ENCODE measurements at places on chromosomes 3 and 15.

- no peak overlapping the region for H3K27ac ChIP-seq
- H3K4me3 ChIP-seq = no peak overlapping the region
- H3K27me3 ChIP-seq = no peaks in the 10 kb centered on the region
- H3K36me3 ChIP-seq = no peaks in the 10 kb centered on the region
These were observed 44.8 kb downstream of the CCR3 start for GRCh38 chr3:46286947-46287565.

DNA sequence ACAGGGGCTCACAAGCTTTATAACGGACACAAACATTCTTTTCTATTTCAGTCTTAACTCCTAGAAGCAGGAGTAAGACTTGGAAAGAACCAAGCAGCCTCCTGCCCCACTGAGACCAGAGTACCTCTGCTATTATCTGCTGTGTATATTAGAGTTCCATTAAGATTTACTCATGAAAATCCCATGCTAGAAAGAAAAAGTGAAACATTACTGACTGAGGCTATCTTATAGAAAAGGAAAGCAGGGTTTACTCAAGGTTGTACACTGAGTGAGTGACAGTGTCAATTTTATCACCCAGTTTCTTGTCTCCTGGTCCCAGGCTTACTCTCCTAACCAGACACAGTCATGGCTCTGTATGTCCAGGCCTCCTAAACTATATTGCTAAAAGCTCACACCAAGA lies 97.9 kb upstream of the SOX2 start:
- DNase-seq = no peak
- H3K4me3 ChIP-seq = no peak overlapping the region
- H3K27me3 ChIP-seq = no peaks in the 10 kb centered on the region

- H3K27me3 ChIP-seq = no peaks in the 10 kb centered on the region
- H3K36me3 ChIP-seq = no peaks in the 10 kb centered on the region
- no peak overlapping the region for H3K4me3 ChIP-seq
- DNase-seq = peak; percentile 61
These were observed 127.9 kb downstream of the MITF start for GRCh38 chr3:69866988-69867720.

- no peak overlapping the region for H3K4me3 ChIP-seq
- no peak for DNase-seq
- H3K36me3 ChIP-seq = no peaks in the 10 kb centered on the region
- H3K4me1 ChIP-seq = no peaks in the 10 kb centered on the region
- no peaks in the 10 kb centered on the region for H3K27me3 ChIP-seq
- H3K27ac ChIP-seq = no peak overlapping the region
These were observed 663.2 kb upstream of the ZNF385D start for GRCh38 chr3:22414239-22414638.

GRCh38 chr15:48318131-48318530 lies 13.1 kb upstream of the DUT start:
- no peaks in the 10 kb centered on the region for H3K4me1 ChIP-seq
- H3K36me3 ChIP-seq = no peaks in the 10 kb centered on the region
- no peak overlapping the region for H3K27ac ChIP-seq
- H3K4me3 ChIP-seq = no peak overlapping the region

DNA sequence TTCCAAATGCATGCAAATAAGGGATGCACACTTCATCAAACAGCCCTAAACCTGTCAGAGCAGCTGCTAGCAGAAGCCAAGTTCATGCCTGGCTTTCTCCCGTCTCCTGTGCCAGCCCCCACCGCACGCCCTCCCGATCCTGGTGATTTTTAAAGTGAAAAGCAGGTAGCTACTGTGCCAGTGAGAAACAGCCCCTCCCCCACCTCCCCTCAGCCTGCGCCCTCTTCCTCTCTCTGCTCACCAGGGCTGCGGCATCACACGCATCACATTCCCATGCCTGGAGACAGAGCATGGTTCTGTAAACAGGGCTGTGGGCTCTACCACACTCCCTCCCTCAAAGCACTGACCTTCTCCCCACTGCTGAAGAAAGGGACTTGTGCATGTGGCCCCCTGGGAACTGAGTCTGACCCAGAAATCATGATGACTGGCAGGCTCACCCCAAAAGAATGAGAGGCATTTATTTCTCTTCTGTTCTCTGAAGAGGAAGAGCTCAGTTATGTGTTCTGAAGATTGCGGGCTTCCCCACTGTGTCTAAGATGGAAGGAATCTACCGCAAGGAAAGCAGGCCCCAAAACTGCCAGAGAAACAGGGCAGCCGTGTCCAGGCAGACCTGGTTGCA lies 14.5 kb upstream of the SLC6A1 start:
- H3K4me1 ChIP-seq = no peaks in the 10 kb centered on the region

GRCh38 chr3:114093016-114093380 lies 36.5 kb downstream of the QTRT2 start:
- no peak overlapping the region for H3K4me3 ChIP-seq
- no peaks in the 10 kb centered on the region for H3K4me1 ChIP-seq
- no peak for DNase-seq
- H3K36me3 ChIP-seq = no peaks in the 10 kb centered on the region
- no peaks in the 10 kb centered on the region for H3K27me3 ChIP-seq

DNA sequence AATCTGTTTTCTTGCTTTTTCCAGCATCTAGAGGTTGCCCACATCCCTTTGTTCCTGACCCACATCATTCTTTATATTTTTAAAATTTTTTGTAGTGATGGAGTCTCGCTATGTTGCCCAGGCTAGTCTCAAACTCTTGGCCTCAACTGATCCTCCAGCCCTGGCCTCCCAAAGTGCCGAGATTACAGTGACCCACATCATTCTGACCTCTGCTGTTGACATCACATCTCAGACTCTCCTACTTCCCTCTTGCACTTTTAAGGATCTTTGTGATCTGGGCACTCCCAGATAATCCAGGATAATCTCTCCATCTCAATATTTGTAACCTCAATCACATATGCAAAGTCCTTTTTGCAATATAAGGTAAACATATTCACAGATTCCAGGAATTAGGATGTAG lies 266.6 kb downstream of the MEX3B start:
- no peaks in the 10 kb centered on the region for H3K4me1 ChIP-seq
- H3K27ac ChIP-seq = no peak overlapping the region
- H3K36me3 ChIP-seq = no peaks in the 10 kb centered on the region
- no peaks in the 10 kb centered on the region for H3K27me3 ChIP-seq
- no peak overlapping the region for H3K4me3 ChIP-seq
- peak; percentile 85 for DNase-seq

DNA sequence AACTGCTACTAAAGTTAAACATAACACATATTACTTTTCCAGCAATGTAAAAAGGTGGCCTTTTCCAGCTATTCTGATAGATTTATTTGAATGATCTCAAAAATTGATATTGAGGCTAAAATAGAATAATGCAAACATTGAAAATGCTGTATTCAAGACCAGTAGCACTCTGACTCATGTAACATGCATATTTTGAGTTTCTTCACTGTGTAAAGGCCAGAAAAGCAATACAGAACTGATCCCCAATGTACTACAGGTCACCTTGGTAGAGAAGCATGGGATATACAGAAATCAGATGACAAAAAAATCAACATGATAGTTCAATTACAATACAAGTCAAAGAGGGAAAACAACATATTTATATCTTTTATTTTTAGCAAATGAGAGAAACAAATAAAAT lies 419.6 kb downstream of the DIPK2A start:
- H3K27ac ChIP-seq = no peak overlapping the region
- no peaks in the 10 kb centered on the region for H3K4me1 ChIP-seq
- H3K4me3 ChIP-seq = no peak overlapping the region
- no peaks in the 10 kb centered on the region for H3K36me3 ChIP-seq
- no peak for DNase-seq
- H3K27me3 ChIP-seq = no peaks in the 10 kb centered on the region

GRCh38 chr15:67114846-67115585 lies 49.6 kb downstream of the SMAD3 start:
- no peak for DNase-seq
- no peak overlapping the region for H3K4me3 ChIP-seq
- H3K4me1 ChIP-seq = peaks cover 27% of the 10 kb centered on the region
- no peak overlapping the region for H3K27ac ChIP-seq
- no peaks in the 10 kb centered on the region for H3K27me3 ChIP-seq
- H3K36me3 ChIP-seq = peaks cover 5% of the 10 kb centered on the region

- no peak overlapping the region for H3K4me3 ChIP-seq
- H3K36me3 ChIP-seq = no peaks in the 10 kb centered on the region
- H3K27me3 ChIP-seq = no peaks in the 10 kb centered on the region
These were observed 57.3 kb downstream of the ACAP2 start for GRCh38 chr3:195385526-195385925.

GRCh38 chr3:122961146-122961545 lies 66.4 kb downstream of the SEMA5B start:
- no peaks in the 10 kb centered on the region for H3K36me3 ChIP-seq
- no peaks in the 10 kb centered on the region for H3K27me3 ChIP-seq
- H3K27ac ChIP-seq = no peak overlapping the region
- no peaks in the 10 kb centered on the region for H3K4me1 ChIP-seq

DNA sequence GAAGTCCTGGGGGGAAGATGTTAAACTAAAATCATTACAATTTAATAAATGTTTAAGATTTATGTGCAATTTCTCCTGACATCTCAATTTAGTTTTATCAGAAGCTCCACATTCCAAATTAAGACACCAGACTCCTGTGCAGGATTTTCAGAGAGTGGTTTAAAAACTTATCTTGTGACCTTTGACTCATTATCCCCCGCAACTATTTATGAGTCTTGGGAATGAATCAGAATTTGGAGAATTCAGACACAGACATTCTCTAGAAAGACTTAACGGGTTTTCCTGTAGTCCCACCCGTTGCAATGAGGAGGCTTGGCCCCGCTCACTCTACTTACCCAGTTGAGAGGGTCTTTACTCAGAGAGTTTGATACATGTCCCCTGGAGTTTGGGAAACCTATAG lies 7.1 kb downstream of the OR5K2 start:
- no peak for DNase-seq
- H3K36me3 ChIP-seq = no peaks in the 10 kb centered on the region
- H3K27me3 ChIP-seq = no peaks in the 10 kb centered on the region
- H3K4me3 ChIP-seq = no peak overlapping the region
- no peaks in the 10 kb centered on the region for H3K4me1 ChIP-seq

DNA sequence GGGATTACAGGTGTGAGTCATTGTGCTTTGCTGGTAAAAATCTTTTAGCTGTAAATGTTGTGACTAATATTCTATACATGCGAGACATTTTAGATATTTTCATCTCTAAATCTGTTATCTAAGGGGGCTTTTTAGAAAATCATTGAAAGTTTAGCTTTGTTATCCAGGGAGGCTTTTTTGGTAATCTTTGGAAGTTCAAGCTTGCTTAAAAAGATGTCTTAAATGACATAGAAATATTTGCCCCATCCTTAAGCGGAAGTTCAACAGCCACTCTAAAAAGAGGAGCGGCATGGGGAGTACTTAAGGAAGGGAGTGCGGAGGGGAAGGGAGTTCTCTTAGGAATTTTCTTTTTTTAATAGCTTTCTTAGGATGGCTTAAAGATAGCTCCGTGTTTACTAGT lies 26.1 kb downstream of the DNAJC13 start:
- no peaks in the 10 kb centered on the region for H3K27me3 ChIP-seq
- no peak overlapping the region for H3K4me3 ChIP-seq
- no peaks in the 10 kb centered on the region for H3K36me3 ChIP-seq
- H3K27ac ChIP-seq = no peak overlapping the region

- H3K4me3 ChIP-seq = no peak overlapping the region
- H3K36me3 ChIP-seq = no peaks in the 10 kb centered on the region
- H3K27ac ChIP-seq = no peak overlapping the region
- no peak for DNase-seq
These were observed 245.3 kb downstream of the RPLP1 start for GRCh38 chr15:69697916-69698315.

DNA sequence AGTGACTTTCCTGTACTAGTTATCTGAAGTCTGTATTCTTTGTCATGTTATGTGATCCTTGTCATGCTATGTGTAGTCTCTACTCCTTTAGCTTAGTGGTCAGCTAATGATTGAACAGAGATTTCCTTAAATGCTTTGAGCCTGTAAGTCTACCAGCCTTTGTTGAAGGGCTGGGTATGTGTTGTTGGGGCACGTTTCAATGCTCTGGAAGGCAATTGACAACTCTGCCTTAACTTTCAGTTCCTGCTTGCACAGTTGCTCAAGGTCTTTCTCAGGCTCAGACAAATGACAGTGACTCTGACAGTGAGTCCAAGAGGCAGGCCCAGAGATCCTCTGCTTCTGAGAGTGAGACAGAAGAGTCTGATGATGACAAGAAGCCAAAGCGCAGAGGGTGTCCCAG lies 89.3 kb downstream of the CHD2 start:
- H3K36me3 ChIP-seq = peaks cover 45% of the 10 kb centered on the region
- H3K4me1 ChIP-seq = no peaks in the 10 kb centered on the region
- no peaks in the 10 kb centered on the region for H3K27me3 ChIP-seq

- peaks cover 11% of the 10 kb centered on the region for H3K27me3 ChIP-seq
- peak; percentile 65 for DNase-seq
- peak overlapping the region; percentile 41 for H3K4me3 ChIP-seq
- peaks cover 26% of the 10 kb centered on the region for H3K36me3 ChIP-seq
These were observed 23.6 kb downstream of the SEC61A1 start for GRCh38 chr3:128075522-128076482.

- H3K36me3 ChIP-seq = no peaks in the 10 kb centered on the region
- H3K4me3 ChIP-seq = no peak overlapping the region
- H3K4me1 ChIP-seq = no peaks in the 10 kb centered on the region
- H3K27me3 ChIP-seq = no peaks in the 10 kb centered on the region
These were observed 235.2 kb downstream of the DTWD1 start for GRCh38 chr15:49855917-49856637.

DNA sequence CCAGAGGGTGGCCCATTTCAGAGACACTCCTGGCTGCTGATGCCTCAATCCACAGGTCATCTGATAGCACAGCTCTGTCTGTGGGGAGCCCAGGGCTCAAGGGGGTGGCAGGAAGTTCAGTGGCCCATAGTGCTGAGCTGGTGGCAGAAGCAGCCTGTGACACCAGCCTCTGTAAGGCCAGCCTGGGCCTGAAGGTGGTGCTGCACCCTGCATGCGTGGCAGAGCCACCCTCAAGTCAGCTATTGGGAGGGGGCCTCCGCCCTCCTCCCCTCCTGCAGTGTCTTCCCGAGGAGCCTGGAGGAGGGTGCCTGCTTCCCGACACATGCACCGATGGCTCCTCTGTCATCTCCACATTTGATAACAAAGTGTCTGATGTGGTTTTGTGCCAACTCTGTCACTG lies 3.0 kb downstream of the PLA1A start:
- peaks cover 12% of the 10 kb centered on the region for H3K4me1 ChIP-seq
- DNase-seq = no peak
- H3K36me3 ChIP-seq = no peaks in the 10 kb centered on the region
- no peak overlapping the region for H3K27ac ChIP-seq
- H3K4me3 ChIP-seq = no peak overlapping the region

DNA sequence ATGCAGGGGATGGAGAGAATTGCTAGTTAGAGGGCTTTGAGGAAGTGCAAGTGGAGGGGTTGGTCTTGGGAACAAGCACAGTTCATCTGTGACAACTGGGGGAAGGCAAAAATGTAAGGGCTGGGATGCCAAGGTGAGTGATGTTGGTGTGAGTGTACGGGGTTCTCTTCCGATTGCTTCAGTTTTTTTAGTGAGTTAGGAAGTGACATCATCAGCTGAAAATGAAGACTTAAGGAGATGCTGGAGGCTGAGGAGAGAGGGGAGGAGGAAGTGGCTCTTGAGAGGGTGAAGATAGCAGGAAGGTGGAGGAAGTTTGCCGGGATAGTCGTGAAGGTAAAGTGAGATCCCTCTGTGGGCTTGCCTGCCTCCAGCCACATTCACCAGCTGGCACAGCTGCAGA lies 12.7 kb downstream of the TICRR start:
- no peaks in the 10 kb centered on the region for H3K4me1 ChIP-seq
- no peak for DNase-seq
- no peak overlapping the region for H3K4me3 ChIP-seq
- no peak overlapping the region for H3K27ac ChIP-seq

- DNase-seq = peak; percentile 98
- H3K4me1 ChIP-seq = peaks cover 3% of the 10 kb centered on the region
- H3K36me3 ChIP-seq = no peaks in the 10 kb centered on the region
- no peak overlapping the region for H3K27ac ChIP-seq
- H3K4me3 ChIP-seq = no peak overlapping the region
These were observed 265.4 kb downstream of the FAM43A start for GRCh38 chr3:194950906-194951628.

Data from trophoblast cell (in vitro differentiated cells and primary cell).